ENCODE measurements at places on chromosomes 13 and 19. TPM values are rescaled to one million over a fixed set of nuclear protein-coding genes. Genes with fewer than 3 reads are reported as not detected.

The FFAR2 gene
- 0.32 TPM for total RNA-seq

The DLEU7 gene
- total RNA-seq: not detected

The TLE6 gene
- 1.1 TPM for total RNA-seq

The GALP gene
- not detected for total RNA-seq

The CLEC11A gene
- 4.0 TPM for total RNA-seq

The GNA15 gene
- total RNA-seq: 2.9 TPM
